A549 treated with GW870086 at 1 μM for 4 hours (cell line): ENCODE measurements at places on chromosomes 12 and 14. TPM values are rescaled to one million over a fixed set of nuclear protein-coding genes. Genes with fewer than 3 reads are reported as not detected.

C12orf54 gene
- not detected in 5 replicates for total RNA-seq

SIRT4 gene
- 0.48 to 1.7 TPM (median 0.76 TPM) in 5 replicates for total RNA-seq

LUM gene
- 0.28 to 0.51 TPM (median 0.31 TPM) in 4 of 5 replicates, not detected in the other for total RNA-seq

GALNT16 gene
- total RNA-seq, result 2.5 to 3.8 TPM (median 3.6 TPM) in 5 replicates

NELL2 gene
- 0.06 to 0.21 TPM (median 0.08 TPM) in 3 of 5 replicates, not detected in the others for total RNA-seq

MED6 gene
- total RNA-seq, result 42.3 to 53.2 TPM (median 45.2 TPM) in 5 replicates

TOMM20L gene
- total RNA-seq, result not detected in 5 replicates

PCED1B gene
- 21.5 to 24.1 TPM (median 23.5 TPM) in 5 replicates for total RNA-seq

KLHL33 gene
- total RNA-seq, result not detected in 5 replicates

SPX gene
- 3.4 to 4.4 TPM (median 3.7 TPM) in 5 replicates for total RNA-seq

SLC5A8 gene
- total RNA-seq, result not detected in 5 replicates

KERA gene
- total RNA-seq, result not detected in 5 replicates

SERPINA12 gene
- not detected in 5 replicates for total RNA-seq

SLCO1A2 gene
- total RNA-seq, result 0.29 TPM in 1 of 5 replicates, not detected in the others

CLEC4C gene
- not detected in 5 replicates for total RNA-seq

TSPAN19 gene
- total RNA-seq, result not detected in 5 replicates

EGLN3 gene
- 4.8 to 6.5 TPM (median 5.3 TPM) in 5 replicates for total RNA-seq

UNG gene
- 81.1 to 85.2 TPM (median 82.8 TPM) in 5 replicates for total RNA-seq

SAMD15 gene
- 1.5 to 2.0 TPM (median 1.7 TPM) in 5 replicates for total RNA-seq

EML1 gene
- 30.1 to 39.6 TPM (median 37.3 TPM) in 5 replicates for total RNA-seq

PPP4R4 gene
- 0.22 to 0.51 TPM (median 0.38 TPM) in 5 replicates for total RNA-seq

LMNTD1 gene
- total RNA-seq, result not detected in 5 replicates

RNFT2 gene
- 1.8 to 3.7 TPM (median 2.1 TPM) in 5 replicates for total RNA-seq

PLA2G1B gene
- not detected in 5 replicates for total RNA-seq

KLHDC1 gene
- 0.16 to 0.25 TPM (median 0.21 TPM) in 4 of 5 replicates, not detected in the other for total RNA-seq

MRPL51 gene
- total RNA-seq, result 293 to 351 TPM (median 319 TPM) in 5 replicates

MYF5 gene
- not detected in 5 replicates for total RNA-seq

AREL1 gene
- 19.3 to 26.5 TPM (median 24.2 TPM) in 5 replicates for total RNA-seq

RIMBP2 gene
- not detected in 5 replicates for total RNA-seq

AKAP5 gene
- total RNA-seq, result 0.30 to 0.50 TPM (median 0.37 TPM) in 5 replicates

VWF gene
- total RNA-seq, result 0.10 to 0.27 TPM (median 0.17 TPM) in 5 replicates

OR5AU1 gene
- not detected in 5 replicates for total RNA-seq

GLIPR1L1 gene
- total RNA-seq, result not detected in 5 replicates

CMA1 gene
- not detected in 5 replicates for total RNA-seq

OR4K15 gene
- total RNA-seq, result not detected in 5 replicates

A2M gene
- total RNA-seq, result 0.09 to 0.22 TPM (median 0.17 TPM) in 3 of 5 replicates, not detected in the others
